Activated effector memory CD4-positive, alpha-beta T cell treated with Interleukin-2 at 50 U/mL for 16 hours (primary cell): ENCODE measurements at places on chromosomes 7 and 10.
A peak's percentile ranks its signal among the peaks of the same experiment; 100 is the strongest.

DNA sequence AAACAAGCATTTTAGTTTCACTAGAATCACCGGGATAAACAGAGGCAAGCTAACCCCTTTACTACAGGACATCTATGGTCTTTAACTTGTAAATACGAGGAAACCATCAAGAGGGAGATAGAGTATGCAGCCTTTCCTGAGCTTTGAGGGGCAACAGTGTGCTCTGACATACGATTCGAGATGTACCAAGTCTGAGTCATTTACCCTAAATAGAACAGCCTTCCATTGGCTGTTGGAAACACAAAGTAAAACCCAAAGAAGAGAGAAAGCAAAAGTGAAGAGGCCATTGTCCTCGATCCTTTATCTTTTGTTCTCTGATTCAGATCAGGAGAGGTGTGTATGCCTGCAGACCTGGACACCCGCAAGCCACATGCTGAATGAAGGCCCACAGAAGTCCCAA, 289.5 kb downstream of the KCNMA1 start:
- DNase-seq: no peak

DNA sequence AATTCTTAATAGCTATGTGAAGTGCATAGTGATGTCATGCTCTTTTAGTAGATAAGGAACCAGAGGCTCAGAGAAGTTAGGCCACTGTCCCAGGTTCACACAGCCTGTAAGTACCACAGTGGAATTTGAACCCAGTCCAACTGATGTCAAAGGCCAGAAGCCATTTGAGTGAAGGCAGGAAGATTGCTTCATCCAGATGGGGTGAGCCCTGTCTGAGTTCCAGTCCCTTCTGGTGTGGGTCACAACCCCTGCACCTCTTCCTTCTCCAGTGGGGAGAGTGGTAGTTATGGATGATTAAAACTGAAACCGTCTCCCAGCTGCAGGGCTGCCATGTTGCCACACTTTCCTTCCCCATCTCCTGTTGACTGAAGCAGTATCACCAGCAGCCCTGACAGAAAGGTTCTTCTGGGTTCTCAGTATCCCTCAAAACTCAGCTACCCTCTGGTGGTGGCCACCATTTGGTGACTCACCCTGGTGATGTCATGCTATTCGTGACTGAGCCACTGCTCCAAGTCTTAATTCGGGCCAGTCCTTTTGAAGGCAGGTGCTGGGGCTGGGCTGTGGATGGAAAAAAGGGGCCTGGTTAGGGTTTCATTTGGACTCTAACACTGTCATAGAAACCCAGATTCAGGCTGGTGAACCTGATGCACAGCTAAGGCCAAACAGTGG, 1.5 kb upstream of the C10orf95 start:
- DNase-seq: peak; percentile 17

- no peak for DNase-seq
Observed at GRCh38 chr10:12965571-12965970, 35.9 kb downstream of the CCDC3 start.

DNA sequence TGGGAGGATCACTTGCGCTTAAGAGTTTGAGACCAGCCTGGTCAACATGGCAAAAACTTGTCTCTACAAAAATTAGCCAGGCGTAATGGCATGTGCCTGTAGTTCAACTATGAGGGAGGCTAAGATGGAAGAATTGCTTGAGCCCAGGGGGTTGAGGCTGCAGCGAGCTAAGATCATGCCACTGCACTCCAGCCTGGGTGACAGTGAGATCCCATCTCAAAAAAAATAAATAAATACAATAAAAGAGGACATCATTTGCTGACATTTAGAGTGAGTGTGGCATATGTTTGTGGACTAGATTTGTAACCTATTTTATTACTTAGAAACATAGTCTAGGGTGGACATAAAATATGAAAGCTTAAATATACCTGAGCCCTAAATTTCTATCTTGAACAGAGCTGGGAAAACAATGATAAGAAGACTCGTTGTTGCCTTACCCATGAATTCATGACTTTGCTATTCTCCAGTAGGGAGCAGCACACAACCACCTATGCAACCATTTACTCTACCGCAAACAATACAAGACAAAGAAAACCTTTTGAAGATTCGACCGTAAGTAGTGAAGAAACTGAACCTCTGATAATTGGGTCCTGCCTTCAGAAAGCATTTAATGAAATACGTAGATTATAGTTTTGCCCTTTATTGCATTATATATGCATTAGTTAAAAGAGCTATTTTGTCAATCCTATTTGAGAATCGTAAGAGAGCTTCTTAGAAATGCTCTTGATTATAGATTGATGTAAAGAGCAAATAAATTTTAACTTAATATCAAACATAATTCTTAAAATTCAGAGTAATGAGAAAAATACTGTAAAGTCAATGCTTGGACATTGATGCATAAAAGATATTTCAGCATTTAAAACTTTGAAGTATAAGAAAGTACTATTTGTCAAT, 83.5 kb downstream of the GNAT3 start:
- DNase-seq: no peak

- DNase-seq: no peak
Observed at GRCh38 chr10:37865957-37866803, 8.8 kb upstream of the ZNF248 start.

DNA sequence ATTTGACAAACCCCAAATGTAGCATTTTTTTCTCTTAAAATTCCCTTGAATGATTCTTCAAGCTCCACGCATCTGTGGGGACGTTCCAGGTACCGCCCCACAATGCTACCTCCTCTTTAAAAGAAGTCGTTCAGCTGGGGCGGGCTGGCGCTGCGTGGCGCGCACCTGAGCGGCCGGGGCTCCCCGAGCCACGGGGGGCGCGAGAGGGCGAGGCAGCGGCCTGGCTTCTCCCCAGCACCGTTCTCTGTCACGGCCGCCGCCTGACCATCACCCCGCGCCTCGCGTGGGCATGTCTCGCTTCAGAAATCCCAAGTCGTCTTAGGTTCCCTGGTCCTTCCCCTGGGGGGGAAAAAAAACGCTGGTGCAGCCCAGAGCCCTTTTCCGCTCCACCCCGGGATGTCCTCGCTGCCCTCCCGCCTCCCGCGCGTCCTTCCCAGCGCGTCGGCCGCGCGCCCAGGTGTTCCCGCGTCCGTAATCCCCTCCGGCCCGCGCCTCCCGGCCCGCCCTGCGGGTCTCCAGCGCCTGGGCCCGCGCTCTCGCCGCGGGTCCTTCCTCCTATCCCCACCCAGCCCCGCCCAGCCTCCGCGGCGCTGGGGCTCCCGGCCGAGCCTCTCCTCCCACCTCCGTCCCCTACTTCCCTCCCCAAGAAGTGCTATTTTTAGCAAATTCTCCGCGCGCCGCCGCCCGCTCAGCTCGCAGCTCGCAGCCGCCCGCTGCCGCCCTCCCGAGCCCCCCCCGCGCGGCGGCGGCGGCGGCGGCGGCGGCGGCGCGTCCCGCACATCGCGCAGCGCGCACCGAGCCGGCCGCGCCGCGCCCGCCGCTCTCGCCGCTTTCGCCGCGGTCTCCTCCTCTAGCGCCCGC, 58.7 kb upstream of the PRPS1L1 start:
- DNase-seq: no peak

- no peak for DNase-seq
Observed at GRCh38 chr10:31697271-31698180, 231.1 kb downstream of the ARHGAP12 start.

DNA sequence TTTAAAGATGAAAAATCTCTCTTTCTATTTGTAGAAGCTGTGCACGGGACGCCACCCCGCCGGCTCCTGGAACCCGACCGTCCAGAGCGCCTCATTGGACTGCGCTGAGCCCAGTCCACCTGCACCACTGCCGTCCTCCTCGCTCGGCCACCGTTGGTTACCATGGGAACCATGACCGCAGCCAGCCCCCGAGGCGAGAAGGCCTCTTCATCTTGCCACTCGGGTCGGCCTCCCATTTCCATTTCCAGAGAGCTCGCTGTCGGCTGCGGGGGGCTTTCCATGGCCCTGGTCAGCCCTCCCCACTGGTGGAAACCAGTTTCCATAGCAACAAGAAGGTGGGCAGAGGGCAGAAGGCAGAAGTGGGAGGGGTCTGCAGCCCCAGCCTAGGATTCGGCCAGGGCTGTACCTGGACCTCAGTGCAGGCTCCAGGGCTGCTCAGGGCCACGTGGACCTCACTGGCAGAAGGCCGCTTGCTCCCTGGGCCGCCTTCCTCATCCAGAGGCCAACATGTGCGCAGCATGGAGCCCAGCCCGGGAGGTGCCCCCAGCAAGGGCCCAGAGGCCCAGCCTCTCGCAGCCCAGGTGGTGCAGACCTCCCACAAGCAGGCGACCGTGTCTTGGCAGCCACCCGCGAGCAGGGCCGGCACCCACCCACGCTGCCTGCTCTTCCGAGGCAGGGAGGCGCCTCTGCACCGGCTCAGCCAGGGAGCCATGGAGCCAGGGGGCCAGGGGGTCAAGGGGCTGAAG, 283.5 kb upstream of the PPP2R2D start:
- no peak for DNase-seq

DNA sequence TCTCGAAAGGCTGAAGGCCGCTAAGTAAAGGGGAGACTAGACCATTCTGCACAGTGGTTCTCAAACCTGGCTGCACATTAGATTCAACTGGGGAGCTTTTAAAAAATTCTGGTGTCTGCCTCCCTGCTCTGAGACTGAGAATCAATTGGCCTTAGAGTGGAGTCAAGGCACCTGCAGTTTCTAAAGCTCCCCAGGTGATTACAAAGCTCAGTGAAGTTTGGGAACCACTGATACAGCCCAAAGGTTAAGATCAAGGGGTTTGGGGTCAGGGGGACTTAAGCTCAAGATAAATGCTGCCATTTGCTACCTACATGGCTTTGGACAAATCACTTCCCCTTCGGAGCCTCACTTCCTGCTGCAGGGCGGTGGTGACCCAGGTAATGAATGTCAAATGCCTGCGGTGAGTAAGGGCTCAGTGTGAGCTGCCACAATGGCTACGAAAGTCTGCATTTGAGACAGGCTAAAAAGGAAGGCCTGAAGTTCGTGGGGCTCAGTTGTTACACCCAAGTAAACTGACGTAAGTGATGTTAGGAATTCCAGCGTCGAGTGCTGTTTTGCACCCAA, 72.3 kb downstream of the TLL2 start:
- no peak for DNase-seq
